Thoracic aorta (tissue), 2 donors: ENCODE measurements at places on chromosomes 16 and 17.
A peak's percentile ranks its signal among the peaks of the same experiment; 100 is the strongest.

DNA sequence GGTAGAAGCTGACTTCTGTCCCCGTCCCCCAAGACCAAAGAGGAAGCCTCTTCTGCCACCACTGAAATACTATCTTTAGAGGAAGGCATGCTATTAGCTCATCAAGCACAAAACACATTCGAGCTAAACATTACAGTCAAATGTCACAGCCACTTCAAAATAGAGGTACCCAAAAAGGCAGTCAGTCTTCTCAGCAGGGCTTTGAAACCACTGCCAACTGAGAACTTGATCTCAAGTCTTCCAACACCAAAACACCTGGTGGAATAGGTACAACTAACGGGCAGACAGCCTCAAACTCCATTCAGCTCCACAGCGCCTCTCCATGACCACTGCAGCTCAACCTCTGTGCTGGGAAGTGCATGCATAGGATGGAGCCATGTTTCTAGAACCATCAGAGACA is 36.0 kb downstream of the ZFHX3 start:
- no peak for DNase-seq

DNA sequence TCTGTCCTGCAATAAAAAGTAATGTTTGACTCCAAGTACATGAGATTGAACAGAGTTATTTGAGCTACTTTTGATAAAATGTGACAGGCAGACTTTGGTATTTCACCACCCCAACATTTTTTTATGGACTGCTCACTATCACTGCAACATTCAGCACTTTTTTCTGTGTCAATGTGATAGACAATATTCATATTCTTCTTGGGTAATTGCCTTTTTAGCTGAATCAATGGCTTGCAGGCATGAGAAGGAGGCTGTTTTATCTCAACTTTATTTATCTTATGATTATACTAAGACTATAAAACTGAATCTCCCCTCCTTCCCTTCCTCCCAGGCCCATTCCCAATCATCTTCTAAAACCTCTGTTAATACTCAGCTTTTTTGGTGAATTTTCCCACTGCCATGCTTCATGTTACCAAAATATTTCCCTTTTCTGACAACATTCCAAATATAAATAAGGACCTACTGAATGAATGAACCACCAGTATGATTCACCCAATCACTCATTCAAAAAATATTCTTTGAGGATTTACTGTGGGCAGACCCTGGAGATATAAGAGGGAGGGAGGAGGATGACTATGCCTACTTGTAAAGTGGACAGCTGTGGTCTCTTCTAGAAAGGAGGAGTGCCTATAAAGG is 67.6 kb downstream of the CDH13 start:
- no peak for DNase-seq

- no peak for DNase-seq
These were observed 82.2 kb upstream of the CDH13 start for GRCh38 chr16:82544378-82545160.

GRCh38 chr16:86585821-86586611 is 7.7 kb downstream of the FOXL1 start:
- DNase-seq: no peak

DNA sequence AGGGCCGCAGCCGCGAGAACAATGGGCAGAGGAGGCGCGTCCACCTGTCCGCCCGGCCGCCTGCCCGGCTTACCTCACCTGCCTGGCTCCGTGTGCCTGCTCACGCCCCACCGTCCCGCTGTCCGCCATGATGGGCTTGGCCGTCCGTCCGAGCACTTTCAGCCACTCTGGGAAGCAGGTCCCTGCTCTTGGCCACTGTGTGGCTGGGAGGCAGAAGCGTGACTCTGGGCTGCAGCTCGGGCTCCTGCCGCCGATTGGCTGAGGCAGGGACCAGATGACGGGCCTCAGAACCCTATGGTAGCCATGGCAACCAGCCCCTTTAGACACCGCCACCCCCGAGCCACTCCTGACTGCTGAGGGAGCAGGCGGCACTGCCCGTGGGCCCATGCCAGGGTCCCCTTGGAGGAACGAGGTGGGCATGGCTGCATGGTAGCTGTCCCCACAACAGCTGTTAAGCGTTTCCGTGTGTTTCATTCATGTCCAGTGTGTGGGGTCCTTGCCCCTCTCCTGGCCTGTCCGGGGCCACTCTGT is 8.9 kb upstream of the AXIN1 start:
- DNase-seq: no peak

DNA sequence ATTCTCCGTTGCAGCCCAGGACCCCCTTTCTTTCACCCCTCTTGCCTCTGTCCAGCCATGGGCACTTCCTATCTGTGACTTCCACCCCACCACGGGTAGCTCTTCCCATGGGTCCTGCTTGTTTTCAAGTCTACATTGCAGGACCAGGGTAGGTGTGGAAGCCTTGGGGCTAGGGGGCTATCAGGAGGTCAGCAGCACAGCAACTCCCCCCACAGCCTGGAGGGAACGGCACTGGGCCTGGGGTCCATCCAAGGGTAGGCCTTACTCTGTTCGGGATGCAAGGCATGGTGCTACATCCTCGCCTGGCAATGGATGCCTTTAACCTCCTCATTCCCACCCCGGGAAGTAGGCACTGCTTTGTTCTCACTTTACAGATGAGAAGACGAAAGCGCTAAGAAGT is 109.3 kb downstream of the IRX5 start:
- DNase-seq: no peak

DNA sequence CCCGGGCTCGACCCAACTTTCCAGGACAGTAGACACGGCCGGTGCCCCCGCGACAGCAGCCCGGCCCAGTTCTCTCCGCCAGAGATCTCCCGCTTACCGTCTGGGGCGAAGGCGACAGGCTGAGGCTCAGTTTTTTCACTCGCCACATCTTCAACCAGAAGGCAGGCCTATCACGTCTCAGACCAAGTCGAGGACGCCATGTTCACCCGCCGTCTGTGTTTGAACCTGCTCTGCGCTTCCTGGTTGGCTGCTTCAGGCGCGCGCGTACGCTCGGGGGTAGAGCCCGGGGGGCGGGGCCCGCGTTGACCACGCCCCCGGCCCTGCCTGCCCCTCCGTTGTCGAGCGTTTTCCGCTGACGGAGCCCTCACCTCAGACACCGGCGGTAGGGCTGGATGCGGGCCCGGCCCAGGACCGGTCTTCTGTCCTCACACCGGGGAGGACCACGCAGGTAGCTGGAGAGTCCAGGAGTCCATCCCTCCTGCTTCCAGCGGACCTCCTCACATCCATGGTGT is at the start of gene SPAG5:
TSS of gene SPAG5 (minus strand) at position 227 of the 512 bp plus-strand sequence. CDS start at position 148, 79 bp downstream.
- peak; percentile 72 for DNase-seq

DNA sequence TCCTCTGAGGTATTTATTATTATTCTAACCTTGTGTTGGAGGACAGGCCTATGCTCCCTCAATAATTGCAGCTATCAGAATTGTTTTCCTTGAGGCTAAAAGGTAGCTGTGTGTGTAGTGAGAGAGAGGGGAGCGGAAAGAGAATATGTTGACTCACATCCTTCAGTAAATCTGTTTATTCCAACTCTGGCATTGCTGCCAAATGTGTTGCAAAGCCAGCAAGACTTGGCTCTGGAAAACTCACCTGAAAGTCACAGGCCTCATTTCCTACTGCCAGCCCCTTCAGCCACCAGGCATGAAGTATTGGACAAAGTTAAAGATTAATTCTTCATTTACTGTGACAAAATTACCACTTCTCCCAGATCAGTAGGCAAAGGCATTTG is 9.6 kb downstream of the CA10 start:
- DNase-seq: no peak

DNA sequence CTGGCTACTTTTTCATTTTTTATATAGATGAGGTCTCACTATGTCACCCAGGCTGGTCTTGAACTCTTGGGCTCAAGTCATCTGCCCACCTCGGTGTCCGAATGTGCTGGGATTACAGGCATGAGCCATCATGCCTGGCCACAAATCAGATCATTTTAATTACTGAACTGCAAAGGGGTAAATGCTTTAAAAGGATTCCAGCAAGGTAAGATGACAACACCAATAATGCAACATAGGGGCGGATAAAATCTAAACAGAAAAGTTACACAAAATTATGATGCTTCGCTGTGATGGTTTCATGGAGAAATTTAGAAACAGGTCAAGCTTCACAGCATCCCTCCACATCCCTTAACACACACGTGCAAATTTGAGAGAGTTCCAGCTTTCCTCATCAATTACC is 32.3 kb downstream of the AXIN1 start:
- no peak for DNase-seq

GRCh38 chr16:12541672-12542071 is 262.0 kb downstream of the CPPED1 start:
- no peak for DNase-seq

DNA sequence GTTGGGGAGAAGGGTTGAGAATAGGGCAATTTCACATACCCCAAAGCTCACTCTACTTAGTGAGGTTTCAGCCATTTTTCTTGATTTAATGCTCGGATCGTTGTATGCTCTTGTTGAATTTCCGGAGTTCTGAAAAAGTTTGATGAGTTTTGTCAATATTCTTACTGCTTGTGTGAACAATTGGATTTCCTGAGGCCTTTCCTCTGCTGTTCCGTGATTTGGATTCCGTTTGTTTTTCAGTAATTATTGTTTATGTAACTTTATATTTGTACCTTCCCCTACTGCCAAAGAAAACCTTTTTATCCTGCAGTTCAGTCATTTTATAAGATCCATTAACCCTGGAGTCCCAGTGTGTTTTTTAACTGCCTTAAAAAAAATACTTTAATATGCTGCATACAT is 62.9 kb downstream of the PHKB start:
- DNase-seq: no peak

DNA sequence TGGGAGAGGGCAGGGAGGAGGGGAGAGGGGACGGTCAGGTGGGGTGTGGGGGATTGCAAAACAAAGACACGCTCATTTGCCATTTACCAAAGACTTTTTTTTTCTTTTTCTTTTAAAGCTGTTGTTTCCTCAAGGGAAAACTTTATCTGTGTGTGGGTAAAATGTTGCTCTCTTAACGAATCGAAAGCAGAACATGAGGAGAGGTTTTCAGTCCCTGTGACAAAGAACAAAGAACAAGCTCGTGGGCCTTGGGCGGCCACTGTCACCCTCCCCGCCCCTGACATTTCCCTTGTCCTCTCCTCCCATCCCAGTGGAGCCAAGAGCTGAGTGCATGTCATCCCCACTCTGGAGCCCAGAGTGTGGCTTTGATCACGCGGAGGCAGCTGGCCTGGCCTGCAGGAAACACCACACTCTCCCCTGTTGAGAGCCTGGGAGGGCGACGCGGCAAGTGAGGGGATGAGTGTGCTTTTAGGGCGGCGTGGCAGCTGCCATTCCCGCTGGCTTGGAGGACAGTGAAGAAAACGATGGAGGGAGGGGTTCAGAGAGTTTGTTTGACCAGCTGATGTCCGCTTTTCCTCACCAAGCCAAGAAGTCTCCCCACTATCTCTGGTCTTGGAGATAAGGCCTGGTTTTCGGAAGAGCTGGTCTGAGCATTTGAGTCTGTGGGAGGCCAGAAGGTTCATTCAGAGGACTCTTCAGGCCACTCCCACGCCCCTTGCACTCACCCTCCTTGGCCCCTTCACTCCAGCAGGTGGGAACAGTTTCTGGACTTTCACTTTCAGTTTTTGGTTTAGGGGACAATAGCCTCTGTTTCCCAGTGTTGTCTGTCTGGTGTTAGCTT is 11.4 kb downstream of the CCR7 start:
- DNase-seq: no peak

GRCh38 chr16:60485872-60486489 is 1550.3 kb downstream of the CDH8 start:
- DNase-seq: no peak

DNA sequence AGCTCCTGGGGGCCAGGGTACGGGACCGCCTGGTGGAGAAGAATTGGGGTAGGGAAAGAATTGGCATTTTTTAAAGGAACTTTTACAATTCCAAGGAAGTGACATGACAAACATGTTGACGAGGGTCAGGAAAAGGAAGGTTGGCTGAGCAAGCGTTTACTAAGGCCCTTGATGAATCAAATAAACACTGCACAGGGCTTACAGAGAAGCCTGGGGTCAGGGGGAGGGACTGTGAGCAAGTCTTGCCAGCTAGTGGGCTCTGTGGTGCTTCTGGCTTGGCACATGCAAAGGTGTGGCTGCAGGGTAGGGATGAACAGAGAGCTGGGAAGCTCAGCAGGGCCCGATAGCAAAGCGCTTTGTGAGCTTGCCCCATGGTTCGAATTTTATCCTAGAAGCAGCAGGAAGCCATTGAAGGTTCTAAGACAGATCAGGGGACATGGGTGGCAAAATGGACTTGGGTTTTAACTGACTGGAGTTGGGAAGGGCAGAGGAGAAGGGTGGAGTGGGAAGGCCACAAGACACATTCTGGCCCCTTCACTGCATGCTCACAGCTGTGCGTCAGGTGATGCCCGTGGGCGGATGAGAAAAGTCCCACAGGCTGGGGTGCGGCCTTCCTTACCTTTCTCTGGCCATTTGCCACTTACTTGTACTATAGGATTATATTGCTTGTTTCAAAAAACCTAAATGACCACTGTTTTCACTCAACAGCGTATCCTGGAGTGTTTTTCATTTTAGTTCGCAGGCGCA is 117.8 kb downstream of the SOCS1 start:
- no peak for DNase-seq

DNA sequence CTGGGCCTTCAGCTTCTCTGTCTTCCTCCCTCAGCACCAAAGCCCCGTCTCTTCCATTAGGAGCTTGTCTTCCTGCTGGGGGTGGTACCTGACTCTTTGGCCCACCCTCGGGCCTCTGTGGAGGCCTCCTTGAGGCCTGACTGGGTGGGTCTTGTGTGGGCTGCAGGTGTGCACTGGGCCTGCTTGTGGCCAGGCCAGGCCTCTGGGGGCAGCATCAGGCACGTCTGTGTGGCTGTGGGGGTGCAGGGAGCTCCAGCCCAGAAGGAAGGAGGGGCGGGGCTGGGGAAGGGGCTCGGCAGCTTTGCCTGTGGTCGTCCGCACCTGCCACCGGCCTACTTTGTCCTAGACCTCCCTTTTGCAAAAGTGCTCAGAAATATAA is 7.0 kb downstream of the PIGQ start:
- DNase-seq: no peak

- DNase-seq: no peak
These were observed 27.9 kb downstream of the MGRN1 start for GRCh38 chr16:4652561-4652960.

GRCh38 chr17:48456589-48456988 is 26.6 kb upstream of the SKAP1 start:
- no peak for DNase-seq

- DNase-seq: no peak
These were observed 10.0 kb downstream of the ZNF689 start for GRCh38 chr16:30600215-30600614.

GRCh38 chr17:61593426-61593825 is 2.4 kb upstream of the NACA2 start:
- DNase-seq: no peak

DNA sequence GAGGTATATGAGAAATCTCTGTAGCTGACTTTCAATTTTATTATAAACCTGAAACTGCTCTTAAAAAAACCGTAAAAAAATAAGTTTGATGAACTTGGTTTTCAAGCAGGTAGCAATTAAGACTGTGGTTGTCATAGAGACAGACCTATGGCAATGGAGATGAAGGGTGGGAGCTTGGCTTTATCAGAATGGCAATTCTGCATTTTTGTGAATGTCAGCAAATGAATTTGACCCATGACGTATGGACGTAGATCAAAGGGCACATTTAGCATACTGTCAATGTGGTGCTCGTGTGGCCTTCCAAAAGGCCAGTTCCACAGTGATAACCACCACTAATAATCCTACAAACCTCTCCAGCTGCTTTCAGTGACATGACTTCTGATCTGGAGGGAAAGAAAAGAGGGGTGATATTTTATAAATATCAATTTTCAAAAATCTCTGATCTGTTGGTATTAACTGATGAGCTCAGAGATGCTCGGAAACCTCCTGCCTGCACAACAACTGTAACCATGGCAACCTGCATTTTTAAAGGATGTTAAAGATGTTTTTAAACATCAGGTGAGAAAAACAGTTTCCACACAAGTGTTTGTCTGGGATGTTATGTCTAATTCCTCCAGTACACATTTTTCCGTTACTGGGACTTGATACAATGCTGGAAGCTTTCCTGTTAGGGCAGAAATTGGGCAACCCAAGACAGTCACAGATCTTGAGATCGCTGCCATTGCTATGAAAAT is 533.7 kb downstream of the CDH13 start:
- DNase-seq: no peak
